Activated CD8-positive, alpha-beta T cell treated with anti-CD3 and anti-CD28 coated beads, Interleukin-2, amount 10 ng/mL, durations not matched to agents 7 days and 5 days (primary cell): ENCODE measurements at places on chromosomes 11 and 22.
A peak's percentile ranks its signal among the peaks of the same experiment; 100 is the strongest.

DNA sequence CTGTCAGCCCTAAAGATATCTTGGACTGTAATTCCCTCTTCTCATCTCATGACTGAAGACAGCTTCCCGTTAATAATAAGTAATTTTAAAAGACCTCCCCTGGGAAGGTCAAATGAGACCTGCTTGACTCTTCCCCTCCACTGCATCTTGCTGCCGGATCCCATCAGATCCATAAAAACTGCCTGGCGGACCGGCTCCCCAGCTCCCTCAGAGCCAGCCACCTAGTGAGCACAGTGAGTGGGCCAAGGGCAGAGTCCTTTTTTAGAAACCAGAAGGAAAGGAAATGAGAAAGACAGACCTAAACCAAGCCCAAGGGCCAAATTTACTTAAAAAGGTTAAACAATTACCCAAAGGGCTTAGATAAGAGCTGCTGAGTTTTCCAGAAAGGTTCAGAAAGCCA, 595.3 kb downstream of the OPCML start:
- DNase-seq = no peak

GRCh38 chr11:29435421-29435820, 581.4 kb downstream of the KCNA4 start:
- no peak for DNase-seq

DNA sequence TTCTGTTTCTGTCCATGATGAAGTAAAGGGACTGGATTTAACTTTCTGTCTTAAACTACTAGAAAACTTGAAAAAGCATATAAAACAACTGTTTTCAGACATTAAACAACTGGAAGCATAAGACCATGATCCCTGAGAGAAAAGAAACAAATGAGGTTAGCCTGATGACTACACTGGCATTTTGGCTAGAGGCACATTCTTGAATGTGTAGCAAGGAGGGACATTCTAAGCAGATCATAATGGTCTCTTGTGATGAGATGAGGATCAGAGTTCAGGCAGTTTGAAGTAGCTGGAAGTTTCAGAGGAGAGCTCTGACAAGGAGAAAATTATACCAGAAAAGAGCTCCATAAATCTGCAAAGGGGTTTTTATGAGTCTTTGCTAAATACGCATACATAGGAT, 75.4 kb downstream of the AASDHPPT start:
- no peak for DNase-seq

DNA sequence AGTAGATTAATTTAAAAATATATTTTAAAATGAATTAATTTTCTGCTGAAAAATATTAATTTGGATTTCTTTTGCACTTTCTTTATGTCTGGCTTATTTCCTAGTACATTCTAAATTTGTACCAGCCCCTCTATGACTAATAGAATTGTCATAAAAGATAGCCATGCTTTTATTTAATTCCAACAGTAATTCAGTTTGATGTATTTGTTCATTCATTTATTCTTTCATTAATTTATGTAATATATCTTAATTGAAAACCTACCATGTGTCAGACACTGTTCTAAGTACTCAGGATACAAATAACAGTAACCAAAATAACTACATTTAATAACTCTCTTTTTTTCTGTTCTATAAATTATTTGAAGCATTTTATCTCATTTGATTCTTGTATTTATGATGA, 264.0 kb upstream of the CCDC179 start:
- no peak for DNase-seq

DNA sequence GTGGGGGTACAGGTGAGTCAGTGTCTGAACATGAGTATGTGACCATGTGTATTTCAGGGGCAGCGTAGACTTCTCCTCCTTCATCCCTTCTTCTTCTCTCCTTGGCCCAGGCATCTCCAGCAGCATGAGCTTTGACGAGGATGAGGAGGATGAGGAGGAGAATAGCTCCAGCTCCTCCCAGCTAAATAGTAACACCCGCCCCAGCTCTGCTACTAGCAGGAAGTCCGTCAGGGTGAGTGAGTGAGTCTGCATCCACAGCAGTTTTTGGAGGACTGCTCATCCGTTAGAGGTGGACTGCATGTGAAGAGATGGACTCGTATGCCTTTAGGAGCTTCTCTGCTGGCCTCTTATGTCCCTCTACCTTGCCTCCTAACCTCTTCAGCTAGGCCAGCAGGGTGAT, 15.6 kb downstream of the TUB start:
- DNase-seq = no peak

DNA sequence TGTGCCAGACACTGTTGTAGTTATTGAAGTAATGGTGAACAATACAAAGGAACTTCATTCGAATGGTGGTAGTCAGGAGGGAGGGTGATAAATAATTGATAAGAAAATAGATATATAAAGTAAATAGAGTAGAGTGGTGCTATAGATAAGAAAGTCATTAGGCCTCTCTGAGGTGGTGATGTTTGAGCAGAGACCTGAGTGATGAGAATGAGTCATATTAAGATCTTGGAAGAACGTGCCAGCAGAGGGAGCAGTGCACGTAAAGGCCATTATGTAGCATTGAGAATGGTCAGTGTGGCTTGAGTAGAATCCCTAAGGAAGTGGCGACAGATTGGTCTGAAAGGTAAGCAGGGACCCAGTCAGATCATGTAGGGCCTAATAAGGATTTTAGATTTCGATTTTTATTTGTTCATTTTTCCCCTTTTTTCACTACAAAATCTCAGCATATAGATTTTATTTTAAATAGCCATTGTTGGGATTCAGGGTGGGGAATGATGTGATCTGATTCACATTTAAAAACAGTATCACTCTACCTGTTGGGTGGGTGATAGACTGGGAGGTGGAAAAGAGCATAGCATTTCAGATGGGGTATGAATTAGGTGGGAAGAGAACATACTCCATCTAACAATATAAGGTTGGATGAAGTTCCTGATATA, 44.7 kb downstream of the CCDC90B start:
- DNase-seq = peak; percentile 26

DNA sequence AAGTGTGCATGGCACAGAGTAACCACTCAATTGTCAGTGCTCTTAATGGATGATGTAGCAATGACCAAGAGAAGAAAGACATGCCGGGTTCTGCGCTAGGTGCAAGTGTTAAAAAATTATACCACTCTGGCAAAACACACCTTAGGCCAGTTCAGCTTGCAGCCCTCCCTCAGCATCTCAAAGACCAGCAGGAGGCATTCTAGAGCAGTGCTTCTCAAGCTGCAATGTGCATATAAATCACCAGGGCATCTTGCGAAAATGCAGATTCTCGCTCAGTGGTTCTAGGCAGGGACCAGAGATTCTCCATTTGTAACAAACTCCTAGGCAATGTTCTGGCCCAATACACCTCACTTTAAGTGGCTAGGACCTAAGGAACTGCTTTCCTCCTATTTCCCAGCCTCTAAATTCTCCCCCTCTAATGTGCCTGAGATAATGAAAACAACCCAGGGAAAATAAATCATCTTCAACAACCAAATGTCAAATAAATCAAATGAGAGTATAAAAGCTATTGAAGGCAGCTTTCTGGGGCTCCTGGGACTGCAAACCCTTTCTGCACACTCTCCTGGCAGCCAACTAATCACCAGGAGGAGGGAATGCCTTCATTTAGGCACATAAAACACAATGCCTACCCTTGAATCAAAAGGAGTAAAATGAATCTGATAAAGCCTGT, 337.2 kb upstream of the API5 start:
- no peak for DNase-seq

DNA sequence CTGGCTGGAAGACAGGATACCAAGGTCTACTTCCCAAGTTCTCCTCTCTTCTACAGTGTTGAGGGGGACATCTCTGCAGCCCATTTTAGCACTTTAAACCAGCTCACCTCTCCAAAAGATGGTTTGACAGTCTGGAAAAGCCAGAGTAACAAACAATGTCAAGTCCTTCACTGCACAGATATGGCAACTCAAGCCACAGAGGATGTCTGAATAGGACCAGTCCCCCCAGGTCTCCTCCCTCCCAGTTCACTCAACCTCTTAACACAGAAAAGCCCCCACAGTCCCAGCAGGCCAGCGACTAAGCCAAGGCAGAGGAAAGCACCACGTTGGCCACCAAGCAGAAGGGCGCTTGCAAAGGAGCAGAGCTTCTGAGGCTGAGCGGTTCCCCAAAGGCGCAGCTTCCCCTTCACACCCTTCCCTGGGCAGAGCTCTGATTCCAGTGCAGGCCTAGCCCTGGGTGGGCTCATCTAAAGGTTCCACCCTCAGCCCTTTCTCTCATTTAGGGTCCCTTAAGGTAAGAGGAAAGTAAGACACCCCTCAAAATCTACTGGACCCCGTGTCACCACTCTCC, 62.7 kb downstream of the PAK1 start:
- DNase-seq = peak; percentile 43

- DNase-seq = no peak
Measured at GRCh38 chr22:46829941-46830715, 67.7 kb downstream of the TBC1D22A start.

- DNase-seq = no peak
Measured at GRCh38 chr11:69313992-69314391, 20.0 kb downstream of the MYEOV start.

GRCh38 chr11:22730319-22730718, 63.9 kb downstream of the GAS2 start:
- no peak for DNase-seq

DNA sequence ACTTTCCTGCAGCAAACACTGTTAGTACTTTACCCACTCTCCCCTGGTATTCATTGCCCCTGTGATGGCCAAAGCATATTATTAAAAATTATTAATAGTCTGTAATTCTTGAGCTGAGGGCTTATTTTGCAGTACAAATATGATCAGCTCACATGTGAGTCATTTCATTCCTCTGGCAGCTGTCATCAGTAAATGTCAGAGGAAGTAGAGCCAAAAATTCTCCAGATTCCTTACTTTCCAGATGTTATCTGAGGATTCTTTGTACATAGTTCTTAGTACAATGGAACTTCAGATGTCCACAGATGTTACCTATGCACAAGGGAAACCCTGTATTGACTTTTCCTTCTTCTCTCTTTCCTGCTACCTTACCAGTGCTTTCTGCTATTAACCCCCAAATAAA, 12.5 kb downstream of the OR5B3 start:
- DNase-seq = no peak
